ENCODE measurements at places on chromosomes 2 and 18.

DNA sequence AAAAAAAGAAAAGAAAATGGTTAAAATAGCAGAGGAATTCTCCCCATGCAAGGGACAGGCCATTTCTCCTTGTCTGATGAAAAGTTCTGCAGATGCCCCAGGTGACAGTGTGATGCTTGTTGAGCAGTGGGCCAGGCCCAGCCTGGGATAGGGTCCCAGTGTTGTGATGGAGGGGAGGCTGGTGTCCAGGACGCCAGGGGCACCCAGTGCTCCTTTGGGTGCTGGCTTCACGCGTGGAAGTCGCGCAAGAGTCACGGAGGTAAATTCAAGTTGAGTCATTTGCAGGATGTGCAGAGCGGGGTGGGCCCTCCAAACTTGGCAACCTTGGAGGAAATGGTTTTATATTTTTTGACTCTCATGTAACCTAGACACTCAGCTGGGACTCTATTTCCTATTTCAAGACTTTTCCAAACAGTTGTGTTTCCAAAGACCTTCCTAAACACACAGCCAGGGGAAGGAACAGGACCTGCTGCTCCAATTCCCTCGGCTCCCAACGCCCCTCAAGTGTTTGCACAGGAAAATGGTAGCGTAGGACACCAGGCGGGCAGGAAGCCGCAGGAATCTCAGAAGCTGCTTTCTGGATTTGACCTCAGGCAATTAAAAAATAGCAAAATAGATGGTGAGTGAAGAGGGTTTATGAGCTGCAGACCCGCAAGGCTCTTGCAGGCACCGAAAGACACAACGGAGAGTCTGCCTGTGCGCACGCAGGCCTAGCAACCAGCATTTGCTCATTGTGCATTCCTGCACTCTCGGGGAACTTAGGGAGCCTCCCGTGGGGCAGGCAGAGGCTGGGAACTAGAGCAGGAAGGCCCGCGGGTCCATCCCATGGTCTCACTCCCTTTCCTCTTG lies 107.1 kb upstream of the ODC1 start:
- DNase-seq = no peak
- H3K27ac ChIP-seq = no peak overlapping the region
- H3K4me3 ChIP-seq = no peak overlapping the region
- no peaks in the 10 kb centered on the region for H3K36me3 ChIP-seq
- no peaks in the 10 kb centered on the region for H3K27me3 ChIP-seq

- H3K36me3 ChIP-seq = no peaks in the 10 kb centered on the region
- peaks cover 19% of the 10 kb centered on the region for H3K27me3 ChIP-seq
- H3K27ac ChIP-seq = no peak overlapping the region
- peak; percentile 65 for DNase-seq
- peaks cover 45% of the 10 kb centered on the region for H3K4me1 ChIP-seq
Measured at GRCh38 chr2:218876562-218877219, 4.0 kb upstream of the WNT10A start.

GRCh38 chr2:102839668-102840388 lies 78.0 kb downstream of the TMEM182 start:
- no peaks in the 10 kb centered on the region for H3K36me3 ChIP-seq
- no peak for DNase-seq
- H3K4me3 ChIP-seq = no peak overlapping the region
- no peaks in the 10 kb centered on the region for H3K27me3 ChIP-seq
- no peak overlapping the region for H3K27ac ChIP-seq

DNA sequence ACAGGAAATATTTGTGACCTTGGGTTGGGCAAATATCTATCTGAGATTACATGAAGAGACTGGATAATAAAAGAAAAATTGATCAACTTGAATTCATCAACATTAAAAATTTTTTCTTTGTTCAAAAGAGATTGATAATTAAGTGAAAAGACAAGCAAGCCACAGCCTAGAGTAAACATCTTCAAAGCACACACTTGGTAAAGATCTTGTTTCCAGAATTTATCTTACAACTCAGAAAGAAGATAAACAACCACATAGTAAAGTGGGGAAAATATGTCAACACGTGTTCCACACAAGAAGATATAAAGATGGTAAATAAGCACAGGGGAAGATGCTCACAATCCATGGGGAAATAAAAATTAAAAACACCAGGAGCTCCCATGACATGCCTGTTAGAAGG lies 195.9 kb downstream of the SOX11 start:
- H3K27me3 ChIP-seq = no peaks in the 10 kb centered on the region
- H3K36me3 ChIP-seq = no peaks in the 10 kb centered on the region
- DNase-seq = no peak
- no peak overlapping the region for H3K4me3 ChIP-seq
- no peak overlapping the region for H3K27ac ChIP-seq

- DNase-seq = no peak
- H3K4me3 ChIP-seq = no peak overlapping the region
- H3K4me1 ChIP-seq = peaks cover 7% of the 10 kb centered on the region
- H3K27ac ChIP-seq = no peak overlapping the region
- peaks cover 11% of the 10 kb centered on the region for H3K27me3 ChIP-seq
Measured at GRCh38 chr2:85799215-85799956, 45.6 kb downstream of the ATOH8 start.

DNA sequence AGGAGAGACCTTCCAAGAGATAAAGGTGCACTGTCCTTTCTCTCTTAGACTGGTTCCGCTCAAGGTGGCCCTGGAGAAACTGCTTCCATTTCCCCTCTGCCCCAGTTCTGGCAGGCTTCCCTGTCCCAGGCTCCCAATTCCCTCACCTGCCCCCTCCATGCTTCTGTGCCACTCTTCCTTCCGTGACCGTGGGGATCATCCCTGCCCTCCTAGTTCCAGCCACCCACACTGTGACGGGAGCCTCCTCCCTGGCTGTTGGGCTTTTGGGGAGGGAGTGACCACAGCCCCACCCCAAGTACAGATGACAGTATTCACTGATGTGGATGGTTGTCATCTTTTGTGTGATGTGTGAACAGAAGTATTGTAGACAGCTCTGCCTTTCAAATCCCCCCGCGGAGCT lies 2.8 kb downstream of the IMPA2 start:
- no peak for DNase-seq
- no peak overlapping the region for H3K27ac ChIP-seq
- H3K36me3 ChIP-seq = no peaks in the 10 kb centered on the region
- peaks cover 12% of the 10 kb centered on the region for H3K4me1 ChIP-seq

- peaks cover 23% of the 10 kb centered on the region for H3K4me1 ChIP-seq
- H3K36me3 ChIP-seq = peaks cover 40% of the 10 kb centered on the region
- no peak overlapping the region for H3K27ac ChIP-seq
- DNase-seq = no peak
- H3K27me3 ChIP-seq = no peaks in the 10 kb centered on the region
- no peak overlapping the region for H3K4me3 ChIP-seq
Measured at GRCh38 chr2:230471074-230471473, 55.1 kb downstream of the SP100 start.

DNA sequence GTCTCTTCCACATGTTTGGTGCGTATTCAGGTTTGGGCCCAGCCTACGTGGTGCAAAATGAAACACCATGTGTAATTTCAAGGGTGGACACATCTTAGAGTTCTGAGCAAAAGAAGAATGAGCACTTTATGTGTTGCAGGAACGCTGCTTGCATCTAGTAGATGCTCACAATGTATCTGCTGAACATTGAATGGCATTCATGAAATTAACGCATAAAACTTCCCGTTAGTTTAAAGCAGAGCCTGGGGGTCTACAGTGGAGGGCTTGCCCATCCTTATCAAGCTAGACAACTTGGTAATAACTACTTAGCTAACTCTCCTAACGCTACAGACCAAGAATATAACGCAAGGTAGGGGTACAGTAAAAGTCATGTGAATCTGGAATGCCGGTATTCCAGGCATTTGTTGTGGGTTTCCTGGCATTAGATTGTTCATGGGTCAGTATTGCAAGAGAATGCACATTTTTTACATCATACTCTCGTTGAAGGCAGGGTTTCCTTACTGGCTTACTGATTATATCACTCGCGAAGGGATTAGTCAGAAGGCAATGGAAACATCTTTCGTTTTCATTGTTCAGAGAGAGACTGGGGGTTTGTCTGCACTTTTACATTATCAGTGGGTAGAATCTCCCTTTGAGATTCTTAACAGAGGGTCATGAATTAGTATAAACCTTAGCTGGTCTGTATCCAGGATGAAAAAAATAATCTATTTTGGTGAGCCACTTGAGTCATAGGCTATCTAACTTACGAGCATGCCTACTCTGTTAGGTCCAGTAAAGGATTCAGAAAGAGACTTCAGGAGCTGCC lies 229.5 kb upstream of the EPAS1 start:
- no peak overlapping the region for H3K4me3 ChIP-seq
- H3K27me3 ChIP-seq = no peaks in the 10 kb centered on the region
- H3K27ac ChIP-seq = no peak overlapping the region
- no peaks in the 10 kb centered on the region for H3K36me3 ChIP-seq
- H3K4me1 ChIP-seq = no peaks in the 10 kb centered on the region

DNA sequence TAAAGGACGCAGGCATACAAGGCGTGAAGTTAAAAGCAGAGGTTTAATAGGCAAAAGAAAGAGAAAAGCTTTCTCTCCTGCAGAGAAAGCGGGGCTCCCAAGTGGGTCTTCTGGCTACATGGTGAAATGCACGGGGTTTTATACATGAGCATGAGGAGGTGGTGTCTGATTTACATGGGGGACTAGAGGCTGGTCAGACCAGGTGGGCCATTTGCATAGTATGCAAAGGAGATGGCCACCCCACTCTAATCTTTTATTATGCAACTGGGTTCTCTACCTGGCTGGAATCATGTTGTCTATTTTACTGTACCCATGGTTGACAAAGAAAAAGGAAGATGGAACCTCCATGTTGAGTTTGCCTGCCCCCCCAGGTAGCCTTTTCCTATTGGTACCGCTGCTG lies 356.2 kb downstream of the KCNJ3 start:
- no peaks in the 10 kb centered on the region for H3K27me3 ChIP-seq
- DNase-seq = no peak
- no peak overlapping the region for H3K4me3 ChIP-seq
- no peak overlapping the region for H3K27ac ChIP-seq
- H3K4me1 ChIP-seq = no peaks in the 10 kb centered on the region

- H3K27ac ChIP-seq = no peak overlapping the region
- DNase-seq = no peak
- no peaks in the 10 kb centered on the region for H3K27me3 ChIP-seq
- H3K4me3 ChIP-seq = no peak overlapping the region
Measured at GRCh38 chr2:99880148-99880963, 262.0 kb downstream of the AFF3 start.

DNA sequence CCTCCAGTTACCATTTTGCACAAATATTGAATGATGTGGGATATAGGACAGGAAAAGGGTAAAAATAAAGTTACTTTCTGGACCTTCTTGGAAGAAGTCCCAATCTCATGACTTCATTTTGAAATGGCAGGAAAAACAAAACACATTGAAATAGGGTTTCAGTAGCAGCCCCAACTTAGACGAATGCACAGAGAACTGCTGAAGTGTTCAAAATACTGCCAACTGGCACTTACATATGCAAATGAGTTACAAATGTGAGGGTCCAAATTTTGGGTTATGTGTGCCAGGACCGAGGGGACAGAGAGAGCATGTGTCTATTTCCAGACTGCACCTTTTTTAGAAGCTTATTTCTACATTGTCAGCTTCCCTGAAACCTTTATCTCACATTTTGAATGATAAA lies 112.9 kb upstream of the CCDC68 start:
- H3K27me3 ChIP-seq = no peaks in the 10 kb centered on the region
- no peak overlapping the region for H3K4me3 ChIP-seq
- no peaks in the 10 kb centered on the region for H3K4me1 ChIP-seq
- DNase-seq = no peak
- H3K27ac ChIP-seq = no peak overlapping the region
- H3K36me3 ChIP-seq = no peaks in the 10 kb centered on the region

DNA sequence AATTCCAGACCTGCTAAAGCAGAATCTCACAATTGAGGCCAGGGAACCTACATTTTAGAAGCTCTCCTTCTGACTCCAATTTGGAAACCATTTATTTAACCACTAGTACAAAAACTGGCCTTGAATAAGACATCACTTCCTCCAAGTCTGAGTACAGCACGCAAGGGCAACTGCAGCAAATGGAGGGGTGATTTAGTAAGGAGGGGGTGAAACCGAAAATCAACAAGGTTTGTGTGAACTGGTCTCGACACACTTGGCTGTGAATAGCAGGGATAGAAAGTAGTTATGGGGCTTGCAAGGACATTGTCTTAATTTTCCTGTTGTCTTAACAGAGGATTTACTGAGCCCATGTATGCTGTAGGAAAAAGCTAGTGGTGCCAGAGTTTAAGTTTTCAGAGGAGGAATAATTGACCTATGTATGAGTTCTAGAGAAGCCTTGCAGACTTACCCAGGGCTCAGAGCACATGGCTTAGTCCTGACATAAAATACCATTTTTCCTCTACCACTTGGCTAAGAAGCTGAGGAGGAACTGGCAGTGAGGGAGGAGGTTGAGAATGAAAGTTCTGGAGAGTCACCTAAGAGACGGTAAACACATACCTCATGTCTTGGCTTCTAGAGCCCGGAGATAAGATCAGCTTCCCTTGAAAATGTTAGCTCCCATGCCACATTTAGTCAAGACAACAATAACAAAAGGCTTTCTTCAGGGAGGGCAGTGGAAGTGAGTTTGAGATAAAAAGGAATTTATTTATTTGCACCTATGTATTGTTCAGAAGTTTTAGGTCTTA lies 114.8 kb downstream of the SMAD2 start:
- no peaks in the 10 kb centered on the region for H3K4me1 ChIP-seq
- H3K27me3 ChIP-seq = no peaks in the 10 kb centered on the region
- no peak overlapping the region for H3K4me3 ChIP-seq
- no peak overlapping the region for H3K27ac ChIP-seq

- H3K36me3 ChIP-seq = peaks cover 6% of the 10 kb centered on the region
- H3K27me3 ChIP-seq = no peaks in the 10 kb centered on the region
- H3K4me1 ChIP-seq = peaks cover 71% of the 10 kb centered on the region
- H3K4me3 ChIP-seq = peak overlapping the region; percentile 73
- no peak for DNase-seq
- H3K27ac ChIP-seq = peak overlapping the region; percentile 56
Measured at GRCh38 chr2:68737711-68738110, 3.1 kb downstream of the ARHGAP25 start.

DNA sequence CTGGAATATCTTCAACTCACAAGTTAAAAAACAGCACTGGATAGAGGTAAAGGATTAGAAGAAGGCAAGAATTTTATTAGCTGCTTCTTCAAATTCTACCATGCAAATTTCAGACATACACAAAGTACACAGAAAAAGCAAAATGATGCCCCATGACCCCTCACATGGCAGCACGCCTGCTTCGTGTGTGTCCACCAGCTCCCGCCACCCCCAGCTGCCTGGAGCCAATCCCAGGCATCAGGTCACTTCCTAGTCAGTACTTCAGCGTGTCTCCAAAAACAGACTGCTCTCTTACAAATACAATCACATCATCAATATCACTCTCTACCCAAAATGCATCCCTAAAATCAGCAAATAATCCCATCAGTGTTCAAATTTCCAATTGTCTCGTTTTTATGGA lies 35.8 kb downstream of the IMPA2 start:
- no peak overlapping the region for H3K4me3 ChIP-seq
- no peaks in the 10 kb centered on the region for H3K36me3 ChIP-seq
- no peak for DNase-seq
- H3K27ac ChIP-seq = no peak overlapping the region
- H3K27me3 ChIP-seq = no peaks in the 10 kb centered on the region

GRCh38 chr18:27057519-27058234 lies 127.4 kb downstream of the CHST9 start:
- no peaks in the 10 kb centered on the region for H3K27me3 ChIP-seq
- H3K4me1 ChIP-seq = no peaks in the 10 kb centered on the region
- H3K27ac ChIP-seq = no peak overlapping the region
- H3K4me3 ChIP-seq = no peak overlapping the region

GRCh38 chr18:23641937-23642666 lies 20.6 kb downstream of the ANKRD29 start:
- no peaks in the 10 kb centered on the region for H3K36me3 ChIP-seq
- H3K27me3 ChIP-seq = no peaks in the 10 kb centered on the region
- H3K4me1 ChIP-seq = no peaks in the 10 kb centered on the region
- no peak overlapping the region for H3K27ac ChIP-seq
- no peak for DNase-seq

Measured in CD8-positive, alpha-beta memory T cell (primary cell).